ENCODE measurements at places on chromosomes 3 and 15.

- DNase-seq = no peak
Measured at GRCh38 chr15:68729789-68730411, 90.8 kb downstream of the ANP32A start.

- DNase-seq = no peak
Measured at GRCh38 chr3:7382293-7383010, 521.5 kb downstream of the GRM7 start.

GRCh38 chr3:164752812-164753211 lies 325.5 kb downstream of the SI start:
- DNase-seq = no peak

GRCh38 chr3:71048948-71049347 lies 534.6 kb downstream of the FOXP1 start:
- no peak for DNase-seq

DNA sequence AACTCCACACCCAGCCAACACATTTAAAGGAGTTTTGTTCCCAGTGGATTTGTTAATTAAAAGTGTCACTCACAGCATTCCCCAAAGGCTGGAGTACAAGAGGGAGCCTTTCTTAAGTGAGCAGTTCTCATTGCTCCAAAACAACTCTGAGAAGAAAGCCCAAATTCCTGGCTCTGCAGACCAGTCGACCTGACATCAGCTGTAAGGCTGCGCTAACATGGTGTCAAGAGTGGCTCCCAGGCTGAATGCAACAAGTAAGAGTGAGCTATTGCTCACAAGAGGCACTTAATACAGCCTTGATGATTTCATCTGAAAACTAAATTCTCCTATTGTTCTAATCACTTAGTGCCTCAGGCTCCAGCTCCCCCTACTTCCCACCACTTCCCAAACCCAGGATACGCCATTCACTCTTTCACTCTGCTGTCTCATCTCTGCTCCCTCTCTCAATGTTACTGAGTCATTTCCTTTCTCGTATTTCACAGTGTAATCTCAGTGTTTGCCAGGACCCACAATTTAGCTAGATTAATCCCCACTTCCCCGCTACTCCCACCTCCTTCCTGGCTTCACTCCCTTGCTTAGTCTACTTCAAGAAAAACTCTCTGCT lies 81.8 kb downstream of the WWTR1 start:
- no peak for DNase-seq

DNA sequence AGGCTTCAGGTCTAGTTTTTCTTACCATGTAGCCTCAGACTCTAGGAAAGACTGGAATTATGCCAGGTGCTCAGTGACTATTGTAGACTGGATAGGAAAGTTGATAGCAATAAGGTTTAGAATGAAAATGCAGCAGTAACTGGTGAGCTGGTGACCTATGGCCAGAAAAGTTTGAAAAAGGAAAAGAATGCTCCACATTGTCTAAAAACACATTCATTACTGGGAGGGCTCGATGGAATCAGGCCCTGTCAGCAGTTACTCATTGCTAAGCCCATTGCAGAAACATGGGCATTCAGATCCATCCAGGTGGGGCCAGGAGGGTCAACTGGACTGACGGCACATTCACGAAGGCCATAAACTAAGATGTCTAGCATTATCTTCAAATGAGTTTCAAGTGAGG lies 8.7 kb upstream of the MBNL1 start:
- no peak for DNase-seq

- DNase-seq = peak; percentile 32
Measured at GRCh38 chr3:172094621-172095557, 55.5 kb downstream of the FNDC3B start.

DNA sequence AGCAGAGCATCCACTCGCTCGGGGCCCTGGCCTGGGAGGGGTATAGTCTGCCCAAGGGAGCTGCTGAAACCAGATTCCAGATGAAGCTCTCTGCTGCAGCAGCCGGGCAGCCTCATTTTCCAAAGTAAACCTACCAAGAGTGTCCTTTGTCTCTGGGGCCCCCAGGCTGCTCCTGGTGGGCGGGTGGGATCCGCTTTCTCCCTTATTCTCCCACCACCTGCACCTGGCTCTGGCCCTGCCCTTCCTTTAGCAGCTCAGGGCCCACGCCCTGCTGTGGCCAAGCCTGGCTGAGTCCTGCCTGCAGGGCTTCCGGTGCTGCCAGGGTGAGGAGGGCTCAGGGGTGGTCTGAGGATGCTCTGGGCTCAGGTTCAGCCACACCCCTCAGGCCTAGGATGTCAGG lies 13.0 kb downstream of the SCN5A start:
- DNase-seq = no peak

DNA sequence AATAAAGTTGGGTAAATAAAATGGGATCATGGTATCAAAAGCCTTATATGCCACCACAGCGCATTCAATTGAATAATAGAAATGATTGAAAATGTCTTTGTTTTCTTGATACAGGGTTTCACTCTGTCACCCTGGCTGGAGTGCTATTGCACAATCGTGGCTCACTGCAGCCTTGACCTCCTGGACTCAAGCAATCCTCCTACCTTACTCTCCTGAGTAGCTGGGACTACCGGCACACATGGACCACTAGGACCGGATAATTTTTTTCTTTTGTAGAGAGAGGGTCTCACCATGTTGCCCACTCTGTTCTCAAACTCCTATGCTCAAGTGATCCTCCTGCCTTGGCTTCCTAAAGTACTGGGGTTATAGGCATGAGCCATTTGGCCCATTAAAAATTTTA lies 33.8 kb upstream of the BBX start:
- no peak for DNase-seq

GRCh38 chr3:151305060-151305774 lies 11.4 kb downstream of the GPR87 start:
- DNase-seq = peak; percentile 21

GRCh38 chr3:194938845-194939531 lies 253.3 kb downstream of the FAM43A start:
- no peak for DNase-seq

GRCh38 chr3:191461113-191461595 lies at the start of gene PYDC2:
Gene PYDC2 (plus strand): TSS chr3:191461163. CDS start chr3:191461163, 0 bp downstream.
- DNase-seq = no peak

DNA sequence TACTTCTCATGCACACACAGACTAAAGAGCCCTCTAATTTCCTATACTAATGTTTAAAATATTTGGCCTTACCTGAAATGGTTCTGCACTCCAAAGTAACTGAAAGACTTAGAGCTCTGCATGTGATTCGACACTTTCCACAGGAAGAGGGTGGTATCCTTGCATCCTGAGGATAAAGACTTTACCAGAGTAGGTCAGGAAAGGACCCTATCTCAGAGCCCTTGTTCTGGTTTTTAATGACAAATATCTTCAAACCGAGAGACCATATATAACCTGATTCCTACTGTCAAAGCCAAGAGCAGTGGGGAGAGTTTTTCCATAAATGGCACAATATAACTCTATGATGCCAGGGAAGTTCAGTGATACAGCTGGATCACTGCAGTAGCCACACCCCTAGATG lies at the start of gene GP5:
Gene GP5, minus strand, starts transcription at position 101 of the 400 bp plus-strand sequence. CDS start 984 bp downstream, outside the sequence.
- no peak for DNase-seq

DNA sequence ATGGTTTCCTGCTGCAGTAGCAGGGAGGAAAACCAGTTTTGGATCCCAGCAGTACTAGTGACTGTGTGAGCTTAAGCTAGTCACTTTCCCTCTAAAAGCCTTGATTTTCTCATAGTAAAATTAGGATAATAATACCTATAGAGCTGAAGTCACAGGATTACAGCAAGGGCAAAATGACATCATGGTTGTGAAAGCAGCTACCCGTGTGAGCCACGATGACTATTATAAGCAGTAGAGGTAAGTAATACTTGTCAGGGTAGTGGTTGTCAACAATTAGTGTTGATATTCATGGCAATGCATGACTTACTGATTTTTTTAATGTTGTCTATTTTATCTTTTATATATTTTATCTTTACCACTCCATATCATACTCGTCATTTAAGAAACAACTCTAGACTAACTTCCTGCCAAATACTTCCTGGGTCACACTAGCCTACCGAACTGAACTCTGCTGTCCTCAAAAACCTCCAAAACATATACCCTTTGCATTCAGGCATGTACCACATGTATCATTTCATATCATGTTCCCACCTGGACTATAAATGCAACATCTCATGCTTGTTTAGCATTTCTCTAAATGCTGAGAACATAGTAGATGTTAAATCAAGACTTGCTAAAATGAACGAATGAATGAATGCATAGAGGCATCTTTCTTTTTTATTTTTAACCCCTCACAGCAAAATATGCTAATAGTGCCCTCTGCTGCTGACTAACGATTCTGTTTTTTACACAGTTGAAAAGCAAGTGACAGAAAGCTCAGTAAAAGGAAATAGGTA lies 172.6 kb downstream of the P3H2 start:
- no peak for DNase-seq

DNA sequence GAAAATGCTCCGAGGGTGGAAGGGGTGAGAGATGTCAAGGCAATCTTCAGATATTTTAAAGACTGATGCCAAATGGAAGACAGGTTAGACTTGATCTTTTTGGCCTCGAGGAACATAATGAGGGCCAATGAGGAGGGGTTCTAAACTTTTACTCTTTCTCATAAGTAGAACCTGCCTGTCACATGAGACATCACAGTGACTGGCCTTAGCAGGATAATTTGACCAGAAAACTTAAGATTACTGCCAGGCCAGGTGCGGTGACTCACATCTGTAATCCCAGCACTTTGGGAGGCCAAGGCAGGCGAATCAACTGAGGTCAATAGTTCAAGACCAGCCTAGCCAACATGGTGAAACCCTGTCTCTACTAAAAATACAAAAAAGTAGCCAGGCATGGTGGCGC lies 12.2 kb downstream of the TM4SF4 start:
- no peak for DNase-seq

GRCh38 chr3:143535994-143536784 lies 312.1 kb downstream of the SLC9A9 start:
- DNase-seq = no peak

- DNase-seq = no peak
Measured at GRCh38 chr15:40150163-40150925, 10.5 kb upstream of the BUB1B start.

DNA sequence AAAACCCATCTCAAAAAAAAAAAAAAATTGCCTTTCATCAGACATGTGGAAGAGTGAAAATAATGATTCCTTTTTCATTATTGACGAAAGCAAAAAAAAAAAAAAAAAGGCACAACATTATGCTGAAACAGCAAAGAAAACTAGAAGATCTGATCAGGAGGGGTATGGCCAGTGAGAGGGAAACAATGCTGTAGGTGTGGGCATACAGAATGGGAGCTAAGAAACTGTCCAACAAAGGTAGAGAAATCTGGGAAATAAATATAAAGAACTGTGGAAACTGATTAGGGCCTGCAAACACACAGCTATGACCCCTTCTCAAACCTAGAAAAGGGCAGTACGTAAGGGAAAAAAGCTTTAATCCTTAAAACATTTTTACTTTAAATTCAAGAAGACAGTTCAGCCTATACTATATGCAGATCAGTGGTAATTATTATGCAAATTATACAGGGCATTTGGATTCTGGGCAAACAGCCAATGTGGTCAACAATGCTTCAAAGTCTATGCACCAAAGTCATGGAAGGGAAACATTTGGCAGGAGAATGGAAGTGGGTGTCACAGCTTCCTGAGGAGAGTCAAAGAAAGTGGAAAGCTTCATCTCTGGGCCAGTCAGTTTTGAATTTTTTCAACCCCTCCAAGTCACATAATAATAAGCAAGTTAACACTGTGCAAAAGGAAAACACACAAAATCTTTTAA lies 68.3 kb upstream of the SLC12A8 start:
- DNase-seq = no peak

DNA sequence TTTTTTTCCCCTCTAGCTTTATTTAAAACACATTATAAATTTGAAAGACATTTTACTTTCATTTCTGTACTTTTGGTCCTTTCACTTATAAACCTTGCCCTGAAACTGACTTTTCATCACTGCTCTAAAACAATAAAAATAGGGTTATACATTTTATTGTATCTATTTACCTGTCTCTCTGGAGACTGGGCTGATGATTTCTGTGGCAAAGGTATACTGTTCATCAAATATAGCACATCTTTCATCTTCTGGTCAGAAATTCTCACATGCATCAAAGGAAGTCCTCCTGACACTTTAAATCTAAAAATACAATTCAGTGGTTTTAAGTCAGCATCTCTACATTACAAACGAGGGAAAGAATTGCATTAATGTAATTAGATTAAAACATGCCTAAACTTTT lies 86.1 kb downstream of the VPS13C start:
- DNase-seq = no peak

DNA sequence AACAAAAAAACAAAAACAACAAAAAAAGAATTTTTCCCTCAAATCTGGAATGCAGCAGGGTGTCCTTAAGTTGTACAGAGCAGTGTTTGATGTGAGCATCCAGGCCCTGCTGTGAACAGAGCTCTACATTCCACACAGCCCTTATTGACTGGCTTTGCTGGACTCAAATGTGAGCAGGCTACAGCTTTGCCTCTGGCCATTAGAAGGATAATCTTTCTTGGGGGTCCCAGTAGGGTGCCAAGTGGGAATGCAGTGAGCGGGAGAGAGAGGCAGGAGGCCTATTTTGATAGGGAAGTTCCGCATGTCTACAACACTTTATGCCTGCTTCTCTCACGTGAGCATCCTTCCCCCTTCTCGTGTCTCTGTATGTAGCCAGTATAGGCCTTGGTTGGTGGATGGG lies 34.4 kb upstream of the TPRG1 start:
- DNase-seq = no peak

- no peak for DNase-seq
Measured at GRCh38 chr3:113329757-113330156, 111.5 kb downstream of the CFAP44 start.

- no peak for DNase-seq
Measured at GRCh38 chr3:157479464-157480243, 23.6 kb downstream of the VEPH1 start.

DNA sequence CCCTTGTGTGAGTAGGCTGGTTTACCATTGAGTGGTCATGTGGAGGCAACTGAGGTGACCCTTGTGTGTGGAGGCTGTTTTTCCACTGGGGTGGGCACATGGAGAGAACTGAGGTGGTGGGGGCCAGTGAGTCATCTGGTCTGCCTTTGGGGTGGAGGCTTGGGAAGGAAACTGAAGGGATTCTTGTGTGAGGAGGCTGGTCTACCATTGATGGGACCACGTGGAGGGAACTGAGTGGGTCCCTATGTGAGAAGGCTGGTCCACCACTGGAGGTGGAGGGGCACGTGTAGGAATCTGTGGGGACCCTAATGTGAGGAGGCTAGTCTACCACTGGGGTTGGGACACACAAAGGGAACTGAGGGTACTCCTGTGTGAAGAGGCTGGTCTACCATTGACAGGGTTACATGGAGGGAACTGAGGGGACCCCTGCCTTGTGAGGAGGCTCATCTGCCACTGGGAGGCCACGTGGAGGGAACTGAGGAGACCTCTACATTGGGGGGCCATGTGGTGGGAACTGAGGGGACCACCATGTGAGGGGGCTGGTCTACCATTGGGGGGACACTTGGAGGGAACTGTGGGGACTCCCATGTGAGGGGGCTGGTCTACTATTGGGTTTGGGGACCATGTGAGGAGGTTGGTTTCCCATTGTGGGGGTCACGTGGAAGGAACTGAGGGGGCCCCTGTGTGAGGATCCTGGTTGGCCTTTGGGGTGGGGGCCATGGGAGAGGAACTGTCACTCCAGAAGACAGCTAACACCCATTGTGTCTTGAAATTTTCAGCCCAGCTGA lies 164.5 kb downstream of the WNT7A start:
- DNase-seq = no peak

All from stimulated activated naive CD8-positive, alpha-beta T cell treated with anti-CD3 and anti-CD28 coated beads, Interleukin-15, Interleukin-2, amounts not matched to agents 100 U/mL and 50 U/mL, for 24 hours (primary cell).